ENCODE measurements at places on chromosomes 12 and 14. TPM values are rescaled to one million over a fixed set of nuclear protein-coding genes. Genes with fewer than 3 reads are reported as not detected.
A peak's percentile ranks its signal among the peaks of the same experiment; 100 is the strongest.

DNA sequence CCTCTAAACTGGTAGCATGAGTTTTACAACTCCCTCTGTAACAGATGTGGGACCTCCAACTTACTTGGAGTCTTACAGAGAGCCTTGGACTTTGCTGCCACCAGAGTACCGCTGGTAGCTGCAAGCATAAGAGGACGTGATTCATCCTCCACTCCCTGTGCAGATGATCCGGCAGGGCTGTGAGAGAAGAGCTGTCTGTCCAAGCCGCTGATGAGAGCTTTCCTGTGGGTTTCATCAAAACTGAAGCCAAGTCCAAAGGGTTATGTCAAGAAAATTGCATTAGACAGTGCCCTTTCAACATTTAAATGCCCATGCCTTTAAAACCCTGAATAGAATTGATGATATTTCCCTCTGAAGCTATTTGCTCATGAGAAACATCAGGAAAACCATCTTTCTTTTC, 85.8 kb downstream of the LLPH start:
- H3K36me3 ChIP-seq, result no peaks in the 10 kb centered on the region
- no peak overlapping the region for H3K27ac ChIP-seq
- H3K4me3 ChIP-seq, result no peak overlapping the region
- peaks cover 9% of the 10 kb centered on the region for H3K4me1 ChIP-seq
- H3K27me3 ChIP-seq, result no peaks in the 10 kb centered on the region

DNA sequence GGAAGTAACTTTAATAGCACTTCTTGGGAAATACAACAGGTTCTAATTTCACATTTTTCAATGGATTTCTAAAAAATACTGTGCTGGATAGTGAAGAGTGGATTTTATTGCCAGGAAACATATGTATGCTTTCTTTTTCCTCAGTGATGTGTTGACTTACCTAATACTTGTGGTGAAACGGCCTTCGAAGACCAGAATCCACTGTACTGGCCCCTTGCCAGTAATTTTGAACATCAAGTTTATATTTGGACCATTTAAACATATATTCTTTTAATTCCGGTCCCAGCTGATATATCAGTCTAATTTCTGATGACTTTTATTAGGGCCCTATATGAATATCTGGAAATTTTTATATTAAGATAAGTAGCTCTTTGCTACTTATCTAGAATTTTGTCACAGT, 1.8 kb downstream of the MSRB3 start:
- H3K4me1 ChIP-seq, result peaks cover 5% of the 10 kb centered on the region
- H3K27me3 ChIP-seq, result no peaks in the 10 kb centered on the region
- no peak overlapping the region for H3K27ac ChIP-seq
- 0 out of 2 replicates have a peak overlapping the region, but pooled peaks have one; percentile 91 for H3K4me3 ChIP-seq
- no peaks in the 10 kb centered on the region for H3K36me3 ChIP-seq

GRCh38 chr14:76289276-76289675, 86.7 kb upstream of the ESRRB start:
- H3K27me3 ChIP-seq, result peaks cover 26% of the 10 kb centered on the region
- no peaks in the 10 kb centered on the region for H3K36me3 ChIP-seq
- no peak overlapping the region for H3K4me3 ChIP-seq

DNA sequence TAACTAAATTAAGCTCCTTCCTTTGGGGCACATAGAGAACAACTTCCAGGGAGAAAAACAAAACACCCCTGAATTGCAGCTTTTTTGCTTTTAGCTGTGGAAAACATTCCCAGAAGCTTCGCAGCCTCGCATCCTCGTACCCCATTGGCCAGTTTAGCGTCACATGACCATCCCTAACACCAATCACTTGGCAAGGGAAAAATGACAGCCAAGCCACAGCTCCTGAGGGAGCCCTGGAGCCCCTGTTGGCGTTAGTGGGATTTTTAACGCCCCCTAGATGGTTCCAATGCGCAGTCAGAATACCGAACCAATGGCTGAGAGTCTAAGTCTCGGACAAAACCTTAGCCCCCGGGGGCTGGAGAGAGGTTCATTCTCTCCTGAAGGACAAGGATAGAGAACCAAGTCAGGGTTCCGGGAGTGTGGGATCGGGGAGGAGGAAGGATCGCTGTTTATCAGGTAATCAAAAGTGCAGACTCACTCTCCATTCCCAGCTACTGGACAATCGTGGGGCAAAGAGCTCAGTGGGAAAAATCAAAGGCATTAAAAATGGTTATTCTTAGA, 135.6 kb upstream of the HIF1A start:
- H3K36me3 ChIP-seq, result no peaks in the 10 kb centered on the region
- H3K4me1 ChIP-seq, result peaks cover 90% of the 10 kb centered on the region
- peak overlapping the region; percentile 96 for H3K27ac ChIP-seq
- DNase-seq, result no peak
- H3K4me3 ChIP-seq, result no peak overlapping the region
- no peaks in the 10 kb centered on the region for H3K27me3 ChIP-seq

- no peak overlapping the region for H3K4me3 ChIP-seq
- no peak overlapping the region for H3K27ac ChIP-seq
- H3K36me3 ChIP-seq, result peaks cover 6% of the 10 kb centered on the region
- H3K27me3 ChIP-seq, result no peaks in the 10 kb centered on the region
Observed at GRCh38 chr12:105357162-105357691, 26.7 kb downstream of the C12orf75 start.

- no peak for DNase-seq
- H3K27ac ChIP-seq, result no peak overlapping the region
- peaks cover 35% of the 10 kb centered on the region for H3K36me3 ChIP-seq
- no peaks in the 10 kb centered on the region for H3K27me3 ChIP-seq
- peaks cover 22% of the 10 kb centered on the region for H3K4me1 ChIP-seq
- H3K4me3 ChIP-seq, result no peak overlapping the region
Observed at GRCh38 chr12:122874081-122874480, 21.8 kb downstream of the VPS37B start.

GRCh38 chr12:47039756-47040155, 39.7 kb upstream of the PCED1B start:
- DNase-seq, result no peak
- no peak overlapping the region for H3K27ac ChIP-seq
- H3K4me3 ChIP-seq, result no peak overlapping the region
- H3K4me1 ChIP-seq, result peaks cover 35% of the 10 kb centered on the region

GRCh38 chr12:21169878-21170472, 39.0 kb downstream of the SLCO1B1 start:
- H3K4me1 ChIP-seq, result no peaks in the 10 kb centered on the region
- no peaks in the 10 kb centered on the region for H3K36me3 ChIP-seq
- H3K27ac ChIP-seq, result no peak overlapping the region
- peak; percentile 54 for DNase-seq
- no peak overlapping the region for H3K4me3 ChIP-seq

DNA sequence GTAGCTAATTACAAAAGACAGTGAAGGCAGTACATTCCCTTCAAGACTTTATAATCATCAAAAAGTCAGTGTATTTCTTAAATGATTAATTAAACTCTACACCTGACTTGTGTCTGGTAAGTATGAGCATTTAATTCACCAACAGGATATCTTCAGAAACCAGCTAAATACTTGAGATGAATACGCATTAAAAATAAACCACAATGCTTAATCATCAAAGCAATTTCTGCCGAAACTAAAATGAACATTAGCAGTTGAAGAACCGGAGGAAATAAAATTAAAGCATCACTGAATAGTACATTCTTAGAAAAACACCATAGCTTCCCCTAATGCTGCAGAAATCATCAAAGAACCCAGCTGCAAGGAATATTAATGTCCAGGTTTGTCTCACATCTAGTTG, 32.7 kb downstream of the SLC25A21 start:
- no peaks in the 10 kb centered on the region for H3K27me3 ChIP-seq
- DNase-seq, result peak; percentile 30
- peaks cover 25% of the 10 kb centered on the region for H3K4me1 ChIP-seq

DNA sequence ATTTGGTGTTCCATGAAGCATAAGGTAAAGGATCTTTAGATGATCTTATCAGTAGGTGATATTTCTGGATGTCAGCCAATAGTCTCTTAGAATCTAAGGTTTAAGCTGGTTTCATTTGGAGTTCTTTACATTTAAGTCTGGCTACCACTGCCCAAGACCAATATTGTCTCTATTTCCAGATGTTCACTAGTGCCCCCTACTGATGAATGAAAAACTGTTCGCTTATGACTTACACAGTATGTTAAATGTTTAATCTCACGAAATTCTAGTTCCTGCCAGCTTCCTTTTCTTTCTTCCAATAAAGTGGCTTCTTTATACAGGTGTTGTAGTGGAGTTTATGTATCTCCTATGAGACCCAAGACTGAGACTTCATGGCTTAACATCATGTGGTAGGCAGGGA, 31.8 kb upstream of the MIS18BP1 start:
- no peaks in the 10 kb centered on the region for H3K4me1 ChIP-seq
- no peaks in the 10 kb centered on the region for H3K36me3 ChIP-seq
- no peak for DNase-seq
- no peak overlapping the region for H3K27ac ChIP-seq

DNA sequence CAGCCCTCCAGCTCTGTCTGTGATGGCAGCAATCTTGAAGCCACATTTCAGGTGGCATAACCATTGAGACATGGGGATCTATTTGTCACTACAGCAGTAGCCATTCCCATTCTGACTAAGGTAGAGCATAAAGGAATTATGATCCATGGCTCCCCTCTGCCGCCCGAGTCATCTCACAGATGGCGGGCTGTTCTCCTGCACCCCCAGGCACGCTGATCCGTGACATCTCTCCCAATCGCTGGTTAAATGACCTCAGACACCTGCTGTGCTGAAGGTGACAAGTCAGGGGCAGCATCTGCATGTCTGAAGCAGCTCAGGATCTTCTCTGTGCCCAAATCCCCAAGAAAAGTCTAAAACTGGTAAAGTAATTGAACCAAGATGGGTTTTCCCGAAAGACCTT, 124.3 kb downstream of the ZFP36L1 start:
- H3K27ac ChIP-seq, result no peak overlapping the region
- DNase-seq, result no peak
- no peak overlapping the region for H3K4me3 ChIP-seq
- no peaks in the 10 kb centered on the region for H3K36me3 ChIP-seq
- no peaks in the 10 kb centered on the region for H3K27me3 ChIP-seq
- peaks cover 13% of the 10 kb centered on the region for H3K4me1 ChIP-seq

GRCh38 chr12:64569923-64570691, 40.2 kb upstream of the RASSF3 start:
- no peak overlapping the region for H3K4me3 ChIP-seq
- H3K27ac ChIP-seq, result no peak overlapping the region
- no peaks in the 10 kb centered on the region for H3K27me3 ChIP-seq
- no peaks in the 10 kb centered on the region for H3K36me3 ChIP-seq
- DNase-seq, result no peak
- no peaks in the 10 kb centered on the region for H3K4me1 ChIP-seq

- no peaks in the 10 kb centered on the region for H3K4me1 ChIP-seq
- no peaks in the 10 kb centered on the region for H3K27me3 ChIP-seq
- no peak for DNase-seq
- no peaks in the 10 kb centered on the region for H3K36me3 ChIP-seq
Observed at GRCh38 chr12:81942594-81942993, 183.4 kb upstream of the PPFIA2 start.

DNA sequence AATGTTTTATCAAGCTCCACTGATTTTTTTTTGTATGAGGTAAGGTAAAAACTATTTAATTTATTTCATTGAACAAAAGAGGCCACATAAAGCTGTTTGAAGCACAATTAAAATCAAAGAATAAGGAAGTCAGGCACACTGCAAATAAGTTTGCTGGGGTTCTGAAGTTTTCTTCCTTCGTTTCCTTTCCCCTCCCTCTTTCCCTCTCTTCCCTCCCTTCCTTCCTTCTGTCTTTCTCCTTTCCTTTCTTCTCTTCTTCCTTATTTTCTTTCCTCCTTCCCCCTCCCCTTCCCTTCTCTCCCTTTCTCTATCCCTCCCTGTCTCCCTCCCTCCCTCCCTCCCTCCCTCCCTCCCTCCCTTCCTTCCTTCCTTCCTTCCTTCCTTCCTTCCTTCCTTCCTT, 78.7 kb downstream of the ALX1 start:
- H3K27me3 ChIP-seq, result no peaks in the 10 kb centered on the region
- peaks cover 32% of the 10 kb centered on the region for H3K4me1 ChIP-seq
- no peak overlapping the region for H3K27ac ChIP-seq
- DNase-seq, result no peak

- no peak for DNase-seq
- no peaks in the 10 kb centered on the region for H3K36me3 ChIP-seq
- H3K27me3 ChIP-seq, result peaks cover 35% of the 10 kb centered on the region
- no peak overlapping the region for H3K4me3 ChIP-seq
- H3K4me1 ChIP-seq, result no peaks in the 10 kb centered on the region
Observed at GRCh38 chr12:108425238-108425795, 86.2 kb upstream of the CMKLR1 start.

GRCh38 chr14:98167705-98168104, 1104.3 kb downstream of the BCL11B start:
- no peak overlapping the region for H3K4me3 ChIP-seq
- no peaks in the 10 kb centered on the region for H3K4me1 ChIP-seq
- no peaks in the 10 kb centered on the region for H3K36me3 ChIP-seq
- DNase-seq, result no peak

GRCh38 chr12:45305907-45306306, 90.0 kb downstream of the ANO6 start:
- H3K27me3 ChIP-seq, result no peaks in the 10 kb centered on the region
- H3K36me3 ChIP-seq, result no peaks in the 10 kb centered on the region
- no peak for DNase-seq
- H3K27ac ChIP-seq, result no peak overlapping the region

GRCh38 chr14:101518611-101519473, 42.5 kb upstream of the DIO3 start:
- H3K27me3 ChIP-seq, result no peaks in the 10 kb centered on the region
- no peak for DNase-seq
- H3K4me3 ChIP-seq, result no peak overlapping the region
- no peak overlapping the region for H3K27ac ChIP-seq

- DNase-seq, result no peak
- no peak overlapping the region for H3K27ac ChIP-seq
- no peaks in the 10 kb centered on the region for H3K36me3 ChIP-seq
- H3K4me3 ChIP-seq, result no peak overlapping the region
Observed at GRCh38 chr12:32298917-32299316, 100.4 kb upstream of the FGD4 start.

GRCh38 chr14:102551995-102552705, 40.3 kb upstream of the RCOR1 start:
- no peak overlapping the region for H3K27ac ChIP-seq
- DNase-seq, result peak; percentile 51
- no peaks in the 10 kb centered on the region for H3K36me3 ChIP-seq
- H3K4me3 ChIP-seq, result no peak overlapping the region
- no peaks in the 10 kb centered on the region for H3K27me3 ChIP-seq

DNA sequence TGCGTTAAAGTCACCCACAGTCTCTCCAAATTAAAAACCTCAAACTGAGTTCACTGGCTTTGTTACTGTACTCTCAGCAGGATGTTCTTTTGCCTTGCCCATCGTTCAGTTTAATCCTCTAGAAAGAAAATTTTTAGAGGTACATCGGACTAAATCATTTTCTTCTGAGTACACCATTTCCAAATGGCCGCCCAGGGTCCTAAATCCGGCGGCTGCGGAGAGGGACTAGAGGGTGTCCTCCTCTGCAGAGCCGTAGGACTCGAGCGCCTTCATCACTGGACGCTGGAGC, 1.4 kb downstream of the LIN7A start:
- H3K27ac ChIP-seq, result no peak overlapping the region
- peaks cover 74% of the 10 kb centered on the region for H3K27me3 ChIP-seq
- H3K36me3 ChIP-seq, result no peaks in the 10 kb centered on the region
- DNase-seq, result no peak

The SPX gene
- total RNA-seq, result not detected

The SLC17A8 gene
- total RNA-seq, result not detected

The PLEKHD1 gene
- total RNA-seq, result 0.15 TPM

The STXBP6 gene
- 0.40 TPM for total RNA-seq

The OASL gene
- total RNA-seq, result 7.6 TPM

The DLST gene
- 61.1 TPM for total RNA-seq

The HSPB8 gene
- total RNA-seq, result 11.4 TPM

The KRT4 gene
- 20.7 TPM for total RNA-seq

The AKAP3 gene
- total RNA-seq, result 1.9 TPM
